ENCODE measurements at places on chromosomes 5 and 9.

GRCh38 chr9:87602933-87603643 is 105.4 kb downstream of the DAPK1 start:
- no peak for DNase-seq

- no peak for DNase-seq
Observed at GRCh38 chr5:18954239-18954638, 1033.8 kb downstream of the CDH18 start.

DNA sequence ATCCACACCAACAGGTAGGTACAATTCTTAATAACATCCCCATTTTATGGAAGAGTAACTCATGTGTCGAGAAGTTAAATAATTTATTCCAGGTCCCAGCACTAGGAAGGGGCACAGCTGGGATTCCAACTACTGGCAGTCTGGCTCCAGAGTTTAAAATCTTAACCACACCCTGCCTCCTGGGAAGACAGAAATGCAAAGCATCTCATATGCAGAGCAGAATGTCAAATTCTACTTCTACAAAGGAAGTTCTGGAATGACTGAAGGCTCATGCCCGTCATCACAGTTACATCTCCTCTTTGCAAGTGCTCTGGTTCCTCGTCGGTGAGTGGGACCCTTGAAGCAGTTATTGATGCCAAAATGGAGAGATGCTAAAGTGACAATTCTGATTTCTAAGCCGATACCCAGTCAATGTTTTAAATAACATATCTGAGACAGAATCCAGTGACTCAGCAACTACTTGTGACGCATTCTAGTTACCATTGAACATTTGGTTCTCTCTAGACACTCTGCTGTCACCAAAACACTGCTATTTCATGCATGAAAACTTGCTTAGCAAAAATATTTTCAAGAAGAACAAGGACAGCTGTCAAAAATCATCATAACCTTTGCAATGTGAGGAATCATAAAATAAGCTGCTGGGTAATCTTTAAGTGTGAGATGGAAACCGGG is 412.7 kb downstream of the CTNND2 start:
- DNase-seq: no peak

DNA sequence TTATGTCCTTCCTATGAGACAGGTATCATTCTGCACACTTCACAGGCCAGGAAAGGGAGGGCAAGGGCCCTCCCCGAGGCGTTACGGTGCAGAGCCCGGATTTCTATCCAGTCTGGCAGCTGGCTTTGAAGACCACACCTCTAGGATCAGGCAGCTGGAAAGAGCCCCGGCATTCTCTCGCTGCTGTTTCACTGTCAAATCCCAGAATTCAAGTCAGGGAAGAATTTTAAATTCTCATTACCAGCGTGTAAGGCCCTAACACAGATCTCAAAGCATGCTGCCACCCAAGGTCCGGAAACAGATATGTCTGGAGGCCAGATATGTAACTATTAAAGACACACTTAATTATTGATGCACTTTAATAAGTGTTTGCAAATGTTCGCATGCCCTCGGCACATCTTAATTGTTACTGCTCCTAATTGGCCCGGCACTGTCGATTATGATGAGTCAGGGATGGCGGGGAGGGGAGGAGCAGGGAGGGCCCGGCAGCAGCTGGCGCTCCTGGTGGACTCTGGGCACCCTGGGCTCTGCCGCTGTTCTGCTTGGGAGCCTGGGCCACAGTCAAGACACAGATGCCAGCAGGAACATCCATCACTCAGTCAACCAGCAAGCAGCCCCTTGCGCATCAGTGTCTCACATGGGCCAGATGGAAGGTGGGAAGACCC is 76.3 kb upstream of the BARHL1 start:
- no peak for DNase-seq

GRCh38 chr5:93582677-93583438 is at the start of gene NR2F1:
Gene NR2F1, plus strand, starts transcription at chr5:93583222. Its CDS starts 1,802 bp downstream, at chr5:93585024.
- DNase-seq: peak; percentile 94

- DNase-seq: no peak
Observed at GRCh38 chr5:60494635-60495034, 205.3 kb downstream of the DEPDC1B start.

DNA sequence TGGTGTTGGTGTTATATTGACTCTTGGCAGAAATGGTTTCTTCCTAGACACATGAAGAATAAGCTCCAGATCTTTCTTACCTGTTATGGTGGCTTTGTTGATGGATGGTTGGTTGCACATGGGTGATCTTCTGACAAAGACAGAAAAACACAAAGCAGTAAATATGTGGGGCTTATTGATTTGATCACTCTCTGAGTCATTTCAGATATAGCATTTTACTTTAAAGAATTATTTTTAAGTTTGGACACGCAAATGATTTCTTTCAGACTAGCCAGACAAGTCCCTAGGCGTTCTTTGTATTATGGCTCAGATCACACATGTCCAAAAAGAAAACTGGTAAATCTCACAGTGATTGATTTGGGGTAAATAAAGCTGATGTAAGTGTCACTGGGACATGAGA is 597.6 kb downstream of the RAB3C start:
- no peak for DNase-seq

- DNase-seq: no peak
Observed at GRCh38 chr5:19837536-19838174, 150.3 kb downstream of the CDH18 start.

- DNase-seq: no peak
Observed at GRCh38 chr5:158430166-158430797, 571.3 kb upstream of the CLINT1 start.

- no peak for DNase-seq
Observed at GRCh38 chr5:56763711-56764466, 51.5 kb upstream of the MAP3K1 start.

- DNase-seq: no peak
Observed at GRCh38 chr9:72509635-72510034, 11.8 kb upstream of the TMC1 start.

DNA sequence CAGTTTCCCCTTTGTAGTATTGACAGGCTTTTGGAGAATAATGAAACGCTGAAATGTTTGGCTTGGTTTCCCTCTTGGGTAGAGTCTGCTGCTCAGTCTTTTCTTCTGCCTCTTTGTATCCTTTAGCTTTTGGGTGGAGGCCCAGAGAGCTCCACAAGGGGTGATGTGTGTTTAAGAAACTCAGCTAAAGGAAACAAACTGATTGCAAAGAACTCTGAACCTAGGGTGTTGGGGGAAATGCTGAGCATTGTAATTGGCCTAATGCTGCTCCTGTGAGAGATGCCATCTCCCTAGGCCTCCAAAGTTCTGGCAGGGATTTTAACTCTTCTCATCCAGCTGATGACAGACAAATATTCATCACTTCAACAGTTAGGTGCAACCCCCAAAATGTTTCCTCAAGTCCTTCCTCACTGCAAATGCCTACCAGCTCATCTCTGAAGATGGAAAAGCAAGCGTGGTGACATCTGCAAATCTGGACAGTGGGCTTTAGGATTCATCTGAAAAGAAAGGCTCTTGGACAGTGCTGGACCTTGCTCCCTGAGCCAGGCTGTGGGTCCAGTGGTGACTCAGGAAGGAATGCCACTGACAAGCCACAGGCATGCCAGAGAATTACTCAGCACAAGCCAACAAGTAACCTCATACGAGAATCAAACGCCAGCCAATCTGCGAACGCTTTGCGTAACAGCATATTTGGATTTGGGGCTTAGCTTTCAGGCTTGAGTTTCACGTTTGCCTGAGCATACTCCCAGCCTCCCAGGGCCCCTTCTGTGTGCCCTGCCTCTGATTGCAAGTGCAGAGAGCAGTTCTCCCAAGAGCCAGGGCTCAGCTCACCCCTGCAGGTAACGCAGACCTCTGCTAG is 30.5 kb upstream of the ZSWIM6 start:
- peak; percentile 85 for DNase-seq

GRCh38 chr9:129561594-129562281 is 59.2 kb downstream of the C9orf50 start:
- DNase-seq: peak; percentile 81

GRCh38 chr5:142834504-142834903 is 64.3 kb downstream of the ARHGAP26 start:
- DNase-seq: no peak

GRCh38 chr5:179451114-179451827 is 99.1 kb upstream of the RUFY1 start:
- DNase-seq: peak; percentile 27

GRCh38 chr5:178527458-178528307 is 62.5 kb downstream of the COL23A1 start:
- no peak for DNase-seq

GRCh38 chr9:93003552-93004407 is 54.7 kb upstream of the SUSD3 start:
- no peak for DNase-seq

DNA sequence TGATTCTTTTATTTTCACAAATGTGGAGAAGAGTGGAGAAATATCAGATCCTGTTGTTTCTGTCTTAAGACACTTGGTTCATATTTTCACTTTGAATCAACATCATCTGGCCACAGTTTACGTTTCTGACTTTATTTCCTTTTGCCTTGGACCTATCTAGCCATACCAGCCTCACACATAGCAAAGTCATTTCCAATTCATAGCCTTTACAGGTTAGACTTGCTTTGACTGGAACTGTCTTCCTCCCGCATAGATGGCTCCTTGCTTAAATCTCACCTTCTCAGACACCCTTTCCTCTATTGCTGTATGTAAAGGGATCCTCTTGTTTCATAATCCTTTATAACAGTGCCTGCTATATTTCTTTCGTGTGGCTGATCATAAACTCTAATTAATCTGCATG is 297.8 kb downstream of the SH3GL2 start:
- DNase-seq: no peak

- no peak for DNase-seq
Observed at GRCh38 chr5:62343428-62343827, 37.4 kb downstream of the KIF2A start.

GRCh38 chr5:978693-979092 is 29.9 kb upstream of the NKD2 start:
- no peak for DNase-seq

DNA sequence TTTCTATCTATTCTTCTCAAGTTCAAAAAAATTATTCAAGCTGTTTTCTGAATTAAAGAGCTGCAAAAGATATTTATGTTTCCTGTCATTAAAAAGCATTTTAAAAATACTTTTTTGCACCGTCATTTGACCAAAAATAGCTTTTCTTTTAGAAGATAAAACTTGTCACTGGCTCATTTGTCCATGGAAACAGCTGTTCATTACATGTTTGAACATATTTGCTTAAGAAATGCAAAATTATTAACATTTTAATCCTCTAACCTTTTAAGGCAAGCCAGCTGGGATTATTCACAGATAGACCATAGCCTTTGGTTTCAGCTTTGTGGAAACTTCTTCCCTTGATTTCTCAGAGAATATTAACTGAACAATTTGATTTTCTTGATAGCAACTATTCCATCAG is 393.9 kb downstream of the TUSC1 start:
- no peak for DNase-seq

- DNase-seq: no peak
Observed at GRCh38 chr9:80158131-80158530, 586.4 kb downstream of the TLE4 start.

- no peak for DNase-seq
Observed at GRCh38 chr5:113202287-113202686, 225.7 kb downstream of the DCP2 start.

- no peak for DNase-seq
Observed at GRCh38 chr9:136533775-136534157, 12.1 kb downstream of the NOTCH1 start.

- DNase-seq: no peak
Observed at GRCh38 chr5:56848206-56848605, 32.9 kb downstream of the MAP3K1 start.

GRCh38 chr5:40405996-40406740 is 273.5 kb upstream of the PTGER4 start:
- DNase-seq: no peak

DNA sequence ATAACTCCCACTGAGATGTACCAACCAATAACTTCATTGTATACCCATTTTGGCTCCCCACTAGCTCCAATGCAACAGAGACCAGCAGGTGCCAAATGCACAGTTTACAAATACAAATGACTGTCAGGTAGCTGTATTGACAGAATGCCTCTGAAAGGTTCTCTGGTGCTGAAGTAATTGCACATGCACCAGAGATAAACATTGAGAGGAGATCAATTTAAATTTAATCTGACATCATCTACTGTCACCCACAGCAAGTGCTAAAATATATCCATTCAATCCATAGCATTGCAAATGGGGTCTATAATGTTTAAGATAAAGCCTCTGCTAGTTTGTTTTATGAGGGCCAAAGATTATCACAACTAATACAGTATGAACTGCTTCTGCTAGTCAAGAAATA is 80.2 kb downstream of the STX17 start:
- DNase-seq: no peak

DNA sequence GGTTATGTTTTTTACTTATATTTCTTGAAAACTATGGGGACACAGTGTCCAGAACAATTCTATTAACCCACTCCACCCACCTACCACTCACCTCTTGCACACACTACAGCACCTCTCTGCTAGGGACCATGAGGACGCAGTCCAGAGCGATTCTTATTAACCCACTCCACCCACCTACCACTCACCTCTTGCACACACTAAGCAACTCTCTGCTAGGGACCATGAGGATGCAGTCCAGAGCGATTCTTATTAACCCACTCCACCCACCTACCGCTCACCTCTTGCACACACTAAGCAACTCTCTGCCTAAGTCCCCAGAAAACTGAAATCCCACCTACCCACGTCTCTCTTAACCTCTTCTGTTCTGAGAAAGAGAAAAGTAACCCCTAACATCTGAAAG is 2.2 kb upstream of the SHROOM1 start:
- DNase-seq: no peak

- DNase-seq: no peak
Observed at GRCh38 chr5:96476654-96477053, 43.6 kb upstream of the PCSK1 start.

DNA sequence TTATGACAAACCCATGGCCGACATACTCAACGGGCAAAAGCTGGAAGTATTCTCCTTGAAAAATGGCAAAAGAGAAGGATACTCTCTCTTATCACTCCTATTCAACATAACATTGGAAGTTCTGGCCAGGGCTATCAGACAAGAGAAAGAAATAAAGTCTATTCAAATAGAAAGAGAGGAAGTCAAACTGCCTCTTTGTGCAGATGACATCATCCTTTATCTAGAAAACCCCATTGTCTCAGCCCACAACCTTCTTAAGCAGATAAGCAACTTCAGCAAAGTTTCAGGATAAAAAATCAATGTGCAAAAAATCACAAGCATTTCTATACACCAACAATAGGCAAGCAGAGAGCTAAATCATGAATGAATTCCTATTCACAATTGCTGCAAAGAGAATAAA is 1799.9 kb upstream of the ACO1 start:
- no peak for DNase-seq

GRCh38 chr9:22379272-22379671 is 67.4 kb upstream of the DMRTA1 start:
- DNase-seq: no peak

DNA sequence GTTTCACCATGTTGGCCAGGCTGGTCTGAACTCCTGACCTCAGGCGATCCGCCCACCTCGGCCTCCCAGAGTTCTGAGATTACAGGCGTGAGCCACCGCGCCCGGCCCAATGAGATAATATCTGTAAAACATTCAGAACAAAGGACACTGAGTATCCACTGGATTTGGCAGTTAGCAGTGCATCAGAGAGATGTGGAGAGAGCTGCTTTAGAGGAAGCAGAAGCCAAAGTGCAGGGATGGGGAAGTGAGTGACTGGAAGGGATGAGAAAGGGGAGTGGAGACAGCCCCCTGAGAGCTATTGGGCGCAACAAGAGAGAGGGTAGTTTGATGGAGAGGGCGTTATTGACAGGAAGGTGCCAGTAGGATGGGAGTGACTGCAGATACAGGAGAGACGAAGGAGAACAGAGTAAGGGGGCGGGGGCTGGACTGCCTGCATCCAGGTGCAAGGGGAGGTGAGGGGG is 157.5 kb upstream of the SHB start:
- DNase-seq: no peak

- DNase-seq: no peak
Observed at GRCh38 chr5:170427672-170428236, 38.6 kb upstream of the KCNMB1 start.

GRCh38 chr9:129513282-129513681 is 107.6 kb downstream of the C9orf50 start:
- peak; percentile 2 for DNase-seq

All from sigmoid colon (tissue), 7 donors.